Fibroblast of skin of abdomen (primary cell): ENCODE measurements at places on chromosomes 2 and 18.

DNA sequence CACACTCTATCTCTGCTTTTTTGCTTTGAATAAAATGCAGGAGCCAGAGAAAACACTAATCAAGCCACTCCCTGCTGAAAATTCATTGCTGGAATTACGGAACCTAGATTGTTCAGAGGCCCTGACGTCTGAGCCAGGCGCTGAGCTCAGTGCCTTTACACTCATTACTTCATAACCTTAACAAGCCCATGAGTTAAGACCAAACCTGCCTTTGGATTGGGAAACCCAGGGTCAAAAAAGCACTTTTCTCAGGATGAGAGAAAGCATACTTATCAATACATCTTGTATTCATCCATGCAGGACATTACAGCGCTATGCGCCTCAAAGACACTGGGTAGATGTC, 762 bp downstream of the INO80C start:
- DNase-seq: no peak

GRCh38 chr2:69742322-69742952, 503 bp downstream of the ANXA4 start:
- DNase-seq: no peak

- no peak for DNase-seq
These were observed 72.6 kb downstream of the STK39 start for GRCh38 chr2:168174756-168175155.

DNA sequence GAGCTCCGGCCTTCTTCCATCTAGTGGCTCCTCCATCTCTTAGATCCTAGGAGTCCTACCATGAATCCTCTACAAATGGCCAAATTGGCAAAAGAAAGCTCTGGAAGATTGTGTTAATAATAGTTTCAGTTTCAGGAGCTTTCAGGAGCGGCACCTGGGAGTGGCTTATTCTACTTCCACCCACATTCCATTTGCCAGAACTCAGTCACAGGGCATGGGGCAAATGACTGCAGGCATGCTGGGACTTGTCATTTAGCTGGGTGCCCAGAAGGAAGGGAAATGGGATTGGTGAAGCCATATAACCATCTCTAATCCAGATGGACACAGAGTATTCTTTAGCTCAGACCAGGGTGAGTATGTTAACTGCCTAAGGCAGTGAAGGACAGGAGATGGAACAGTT, 3.6 kb upstream of the LRATD1 start:
- DNase-seq: no peak

GRCh38 chr18:61553045-61553659, 219.9 kb downstream of the CDH20 start:
- no peak for DNase-seq

DNA sequence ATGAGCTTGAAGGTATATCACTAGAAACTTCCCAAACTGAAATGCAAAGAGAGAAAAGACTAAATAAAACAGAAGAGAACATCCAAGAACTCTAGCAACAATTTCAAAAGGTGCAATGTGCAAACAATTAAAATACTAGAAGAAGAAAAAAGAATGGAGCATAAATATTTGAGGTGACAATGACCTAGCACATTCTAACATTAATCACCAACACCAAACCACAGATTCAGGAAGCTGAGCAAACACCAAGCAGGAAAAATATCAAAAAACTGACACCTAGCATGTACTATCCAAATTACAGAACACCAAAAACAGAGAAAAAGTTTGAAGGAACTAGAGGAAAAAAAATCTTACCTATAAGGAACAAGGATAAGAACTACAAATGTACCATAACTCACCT, 460.8 kb downstream of the IRS1 start:
- DNase-seq: peak; percentile 18

DNA sequence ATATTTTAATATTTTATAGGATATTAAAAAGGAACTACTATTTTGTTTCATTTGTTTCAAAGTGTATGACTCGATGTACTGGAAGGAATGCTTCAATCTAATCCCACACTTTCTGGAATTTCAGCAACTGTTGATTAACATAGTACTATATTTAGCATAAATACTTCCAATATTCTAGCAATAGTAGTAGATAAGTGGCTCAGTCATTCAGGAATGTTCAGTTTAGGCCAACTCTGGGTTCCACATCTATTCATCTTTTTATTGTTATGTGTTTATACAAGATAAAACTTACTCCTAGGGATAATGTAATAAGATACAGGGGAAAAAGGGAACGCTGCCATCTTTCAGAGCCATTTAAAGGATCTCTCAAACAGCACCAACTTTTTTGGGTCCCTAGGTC, 22.3 kb upstream of the ORC2 start:
- DNase-seq: peak; percentile 61

DNA sequence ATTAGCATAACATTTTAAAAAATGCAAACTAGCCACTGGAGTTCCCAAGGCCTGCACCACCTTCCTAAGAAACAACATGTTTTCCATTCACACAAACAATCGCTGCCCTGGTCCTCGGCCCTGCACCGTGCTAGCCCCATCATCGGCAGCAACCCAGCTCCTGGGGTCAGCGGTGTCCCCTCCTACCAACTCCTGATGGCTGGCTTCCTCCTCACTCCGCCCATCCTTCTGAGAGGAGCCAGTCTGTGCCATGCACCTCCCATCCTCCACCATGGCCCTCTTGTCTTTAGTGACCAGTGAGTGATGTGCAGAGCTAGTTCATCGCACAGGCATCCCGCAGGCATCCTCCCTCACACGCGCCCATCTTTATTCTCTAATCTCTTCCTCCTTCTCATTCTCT, 81.9 kb downstream of the LONRF2 start:
- DNase-seq: no peak

- DNase-seq: no peak
These were observed 93.6 kb downstream of the XRCC5 start for GRCh38 chr2:216202626-216203250.

DNA sequence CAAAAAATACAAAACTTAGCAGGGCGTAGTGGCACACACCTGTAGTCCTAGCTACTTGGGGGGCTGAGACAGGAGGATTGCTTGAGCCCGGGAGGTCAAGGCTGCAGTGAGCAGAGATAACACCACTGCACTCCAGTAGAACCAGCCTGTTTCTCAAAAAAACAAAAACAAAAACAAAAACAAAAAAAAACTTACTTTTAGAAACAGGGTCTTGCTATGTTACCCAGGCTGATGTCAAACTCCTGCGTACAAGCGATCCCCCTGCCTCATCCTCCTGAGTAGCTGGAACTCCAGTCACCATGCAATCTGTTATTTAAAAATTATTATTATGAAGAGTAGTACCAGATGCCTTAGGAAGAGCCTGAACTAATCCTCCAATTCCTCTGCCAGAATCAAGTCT, 35.0 kb upstream of the GLI2 start:
- DNase-seq: no peak

GRCh38 chr2:190093793-190094192, 31.3 kb upstream of the MSTN start:
- peak; percentile 4 for DNase-seq

DNA sequence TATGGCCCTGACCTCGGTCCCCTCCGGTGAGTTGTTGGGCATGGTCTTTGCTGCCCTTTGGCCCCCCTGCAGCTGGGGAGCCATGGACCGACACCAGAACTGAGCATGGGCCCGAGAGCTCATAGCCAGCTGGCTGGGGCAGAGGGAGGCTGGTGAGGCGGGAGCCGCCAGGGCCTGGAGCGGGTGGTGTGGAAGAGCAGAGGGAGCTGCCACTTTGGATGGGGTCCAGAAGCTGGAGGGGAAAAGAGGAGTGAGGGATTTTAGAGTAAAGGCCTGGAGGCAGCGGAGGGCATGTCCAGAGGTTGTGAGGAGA, 16.5 kb upstream of the CNNM3 start:
- no peak for DNase-seq

DNA sequence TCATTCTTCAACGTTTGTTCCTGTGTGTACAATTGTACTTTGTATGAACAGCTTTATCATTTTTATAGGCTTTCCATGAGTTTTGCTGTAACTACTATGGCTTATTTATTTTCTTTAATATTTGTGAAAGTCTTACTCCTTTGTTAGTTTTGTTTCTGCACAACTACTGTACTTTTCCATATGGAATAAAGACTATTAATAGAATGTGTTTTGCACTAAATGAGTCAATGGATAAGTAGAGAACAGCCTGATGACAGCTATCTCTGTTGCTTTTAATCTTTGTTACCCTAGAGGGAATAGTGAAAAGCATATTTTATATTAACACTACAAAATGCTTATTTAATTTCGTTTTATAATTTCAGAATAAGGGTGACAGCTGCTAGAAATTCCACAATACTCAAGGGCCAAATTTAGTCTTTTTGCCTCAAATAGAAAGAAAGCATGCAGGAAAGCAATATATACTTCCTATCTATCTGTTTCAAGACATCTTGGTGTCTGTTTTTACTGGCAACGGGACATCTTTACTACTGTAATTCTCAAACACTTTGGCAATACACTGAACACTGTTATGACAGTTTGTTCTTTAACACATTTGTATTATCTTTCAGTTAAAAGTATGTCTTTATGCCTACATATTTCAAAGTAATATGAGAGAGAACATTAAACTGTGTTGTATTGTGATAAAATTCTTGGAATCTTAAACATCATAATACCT, 53.9 kb downstream of the WDSUB1 start:
- DNase-seq: no peak

- DNase-seq: no peak
These were observed 82.0 kb downstream of the ZNF407 start for GRCh38 chr18:74679679-74680076.

DNA sequence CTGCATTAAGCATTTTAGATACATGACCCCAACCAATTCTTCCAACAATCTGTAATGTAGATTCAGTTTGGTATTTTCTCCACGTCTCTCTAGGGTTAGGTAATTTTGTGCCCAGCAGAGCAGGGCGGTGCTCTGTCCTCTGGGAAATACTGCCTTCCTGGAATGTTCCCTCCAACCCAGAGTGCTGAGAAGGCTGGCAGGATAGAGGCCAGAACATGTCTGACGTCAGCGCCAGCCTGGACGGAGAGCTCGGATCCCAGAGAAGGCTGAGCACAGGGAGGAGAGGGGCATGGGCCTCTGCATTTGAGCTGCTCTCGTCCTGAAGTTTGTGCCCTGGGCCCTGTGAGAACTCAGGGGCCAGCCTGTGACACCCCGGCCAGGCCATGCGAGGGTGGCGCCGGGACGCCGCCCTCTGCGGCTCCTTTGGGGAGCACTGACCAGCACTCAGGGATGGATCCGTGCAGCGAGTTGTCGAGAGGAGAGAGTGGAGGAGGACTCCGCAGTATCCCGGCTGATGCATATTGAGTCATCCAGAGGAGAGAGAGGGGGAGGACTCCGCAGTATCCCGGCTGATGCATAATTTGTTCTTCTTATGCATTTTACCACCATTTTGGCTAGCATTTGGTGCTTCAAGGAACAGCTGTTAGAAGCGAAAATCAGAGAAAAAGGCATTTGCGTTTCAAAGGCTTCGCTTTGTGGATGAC, 80.0 kb upstream of the PXDN start:
- peak; percentile 12 for DNase-seq

GRCh38 chr2:180842461-180842860, 137.9 kb upstream of the UBE2E3 start:
- no peak for DNase-seq

- peak; percentile 66 for DNase-seq
These were observed 5.1 kb upstream of the PIEZO2 start for GRCh38 chr18:11154368-11154989.

DNA sequence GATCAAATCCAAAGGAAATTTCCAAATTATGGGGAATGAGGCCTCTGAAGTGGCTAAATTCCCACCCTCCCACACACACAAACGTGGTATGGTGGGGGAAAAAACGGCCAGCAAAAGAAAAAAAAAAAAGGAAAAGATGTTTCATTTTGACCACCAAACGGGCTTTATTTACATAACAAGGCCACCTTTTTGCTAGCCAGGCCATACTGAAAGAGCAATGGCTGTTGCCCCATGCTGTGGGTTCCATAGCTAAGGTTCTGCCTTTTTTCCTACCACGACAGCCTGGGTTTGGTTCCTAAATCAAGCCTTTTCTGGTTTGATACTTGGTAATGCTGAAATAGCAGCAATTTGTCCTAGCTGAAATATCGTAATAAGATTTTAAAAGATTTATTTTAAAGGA, 14.0 kb upstream of the IL1B start:
- DNase-seq: no peak

DNA sequence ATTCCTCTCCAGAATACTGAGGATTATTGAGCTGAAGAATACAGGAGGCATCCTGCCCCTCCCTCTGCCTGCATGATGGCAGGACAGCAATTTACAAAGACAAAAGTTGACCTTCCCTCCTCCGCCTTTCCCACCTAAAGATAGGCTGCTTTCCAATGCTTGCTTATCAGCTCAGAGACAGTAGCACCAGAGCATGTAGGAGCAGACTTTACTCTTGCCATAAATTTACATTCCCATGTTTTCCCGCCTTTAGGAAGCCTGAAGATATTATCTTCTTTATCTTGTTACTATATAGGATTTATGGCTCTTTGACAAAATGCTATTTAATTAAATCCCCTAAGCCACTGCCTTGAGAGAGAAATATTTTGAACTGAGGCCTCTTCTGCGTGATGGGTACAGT, 135.6 kb upstream of the HNMT start:
- DNase-seq: no peak

GRCh38 chr2:239566995-239567568, 166.3 kb upstream of the HDAC4 start:
- no peak for DNase-seq

GRCh38 chr18:53757328-53757727, 467.1 kb downstream of the MBD2 start:
- DNase-seq: no peak

GRCh38 chr2:12177455-12178288, 431.2 kb downstream of the LPIN1 start:
- peak; percentile 20 for DNase-seq

DNA sequence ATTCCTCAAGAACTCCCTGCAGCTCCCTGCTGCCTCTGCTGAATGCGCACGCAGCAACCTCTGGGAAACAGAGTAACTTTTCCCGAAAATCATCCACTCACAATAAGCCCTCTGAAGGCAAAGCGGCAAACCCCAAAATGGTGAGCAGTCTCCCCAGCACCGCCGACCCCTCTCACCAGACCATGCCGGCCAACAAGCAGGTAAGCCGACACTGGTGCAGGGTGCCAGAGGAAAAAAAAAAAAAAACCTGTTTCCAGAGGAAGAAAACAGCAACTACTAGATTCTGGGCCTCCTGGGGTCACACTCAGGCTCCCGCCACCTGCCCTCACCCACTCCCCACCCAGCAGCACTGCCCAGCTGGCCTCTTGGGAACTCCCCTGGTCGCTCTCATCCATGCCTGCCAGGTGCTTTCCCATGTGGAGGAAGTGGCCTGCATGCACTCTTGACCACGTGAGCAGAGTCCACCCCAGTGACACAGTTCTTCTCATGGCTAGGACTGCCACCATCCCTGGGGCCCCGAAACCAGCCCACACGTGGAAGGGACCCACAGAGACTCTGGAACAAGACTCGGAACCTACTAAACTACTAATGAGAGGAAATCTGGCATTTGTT, 36.9 kb downstream of the KCTD18 start:
- no peak for DNase-seq

- DNase-seq: peak; percentile 49
These were observed 249.7 kb upstream of the PXDN start for GRCh38 chr2:1993711-1994682.

DNA sequence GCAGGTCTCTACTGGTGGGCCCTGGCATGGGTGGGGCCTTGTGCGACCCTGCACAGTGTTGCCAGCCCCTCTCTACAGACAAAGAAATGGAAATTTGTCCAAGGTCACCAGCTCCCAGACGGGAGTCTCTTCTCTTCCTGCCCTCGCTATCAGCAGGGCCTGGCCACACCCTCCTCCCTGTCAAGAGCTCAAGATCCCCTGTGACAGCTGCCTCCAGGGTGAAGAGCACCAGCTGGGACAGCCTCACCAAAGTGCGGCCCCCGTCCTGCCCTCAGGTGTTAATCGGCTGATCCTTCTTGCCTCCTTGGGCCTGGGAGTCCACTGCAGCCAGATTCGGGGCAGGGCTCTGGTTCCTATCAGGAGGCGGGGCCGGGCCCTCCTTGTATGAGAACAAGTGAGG, 259.1 kb downstream of the TWIST2 start:
- no peak for DNase-seq
